ENCODE measurements at places on chromosomes 5 and 9.

DNA sequence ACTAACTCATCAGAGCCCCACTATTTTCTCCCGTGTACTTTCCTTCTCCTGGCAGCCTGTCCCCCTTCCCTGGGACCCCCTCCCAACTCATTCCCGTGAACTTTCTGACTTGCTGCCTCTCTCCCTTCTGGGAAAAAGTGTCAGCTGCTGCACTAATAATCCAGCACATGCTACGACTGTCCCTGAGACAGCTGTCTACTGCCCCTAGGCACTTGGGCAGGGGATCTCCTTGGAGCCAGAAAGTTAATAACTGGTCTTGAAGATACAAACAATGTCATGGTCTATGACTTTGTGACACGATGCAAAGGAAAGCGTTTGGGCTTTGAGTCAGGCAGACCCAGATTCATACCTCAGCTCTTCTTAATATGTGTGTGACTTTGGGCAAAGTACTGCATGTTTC is 10.1 kb upstream of the RNF183 start:
- DNase-seq, result no peak

GRCh38 chr9:80059979-80060378 is 488.2 kb downstream of the TLE4 start:
- no peak for DNase-seq

DNA sequence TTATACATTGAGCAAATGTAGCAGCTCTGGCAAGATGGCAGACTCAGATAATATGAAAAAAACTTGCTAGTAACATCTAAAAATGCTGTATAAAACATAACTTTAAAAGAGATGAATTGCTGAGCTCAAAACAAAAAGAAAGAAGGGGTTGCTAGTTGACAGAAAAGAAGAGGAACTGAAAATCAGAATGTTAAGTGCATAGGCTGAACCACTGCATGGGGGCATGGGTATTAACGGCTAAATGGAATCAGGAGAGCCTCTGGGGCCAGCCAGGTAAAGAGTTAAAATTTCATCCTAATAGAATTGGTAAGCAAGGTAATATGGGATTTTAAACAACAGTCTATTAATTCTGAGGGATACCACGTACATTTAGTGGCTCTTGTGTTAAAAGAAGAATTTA is 146.8 kb downstream of the SMC2 start:
- DNase-seq, result no peak

DNA sequence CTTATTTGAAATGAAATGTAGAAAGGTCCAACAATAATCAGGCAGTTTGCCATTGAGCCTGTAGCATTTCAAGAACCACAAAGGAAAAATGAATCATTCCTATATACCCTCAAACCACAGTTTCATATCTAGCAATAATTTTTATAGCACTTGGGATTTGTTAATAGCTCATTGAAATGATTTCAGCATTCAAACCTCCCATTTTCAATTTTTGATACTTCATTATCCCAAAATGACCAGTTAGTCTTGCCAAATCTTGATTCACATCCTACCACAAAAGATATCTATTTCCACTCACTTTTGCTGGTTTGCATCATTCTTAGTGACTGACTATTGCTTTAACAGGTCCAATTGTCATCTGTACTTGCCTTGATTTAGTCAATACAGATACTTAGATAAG is 790.1 kb downstream of the TLE1 start:
- DNase-seq, result no peak

- no peak for DNase-seq
Measured at GRCh38 chr9:131010482-131011273, 1.7 kb downstream of the LAMC3 start.

- no peak for DNase-seq
Measured at GRCh38 chr5:149865746-149866145, 78.8 kb downstream of the PDE6A start.

- DNase-seq, result no peak
Measured at GRCh38 chr9:33139421-33140228, 27.5 kb downstream of the B4GALT1 start.

GRCh38 chr9:20579524-20580314 is 42.6 kb downstream of the MLLT3 start:
- DNase-seq, result no peak

DNA sequence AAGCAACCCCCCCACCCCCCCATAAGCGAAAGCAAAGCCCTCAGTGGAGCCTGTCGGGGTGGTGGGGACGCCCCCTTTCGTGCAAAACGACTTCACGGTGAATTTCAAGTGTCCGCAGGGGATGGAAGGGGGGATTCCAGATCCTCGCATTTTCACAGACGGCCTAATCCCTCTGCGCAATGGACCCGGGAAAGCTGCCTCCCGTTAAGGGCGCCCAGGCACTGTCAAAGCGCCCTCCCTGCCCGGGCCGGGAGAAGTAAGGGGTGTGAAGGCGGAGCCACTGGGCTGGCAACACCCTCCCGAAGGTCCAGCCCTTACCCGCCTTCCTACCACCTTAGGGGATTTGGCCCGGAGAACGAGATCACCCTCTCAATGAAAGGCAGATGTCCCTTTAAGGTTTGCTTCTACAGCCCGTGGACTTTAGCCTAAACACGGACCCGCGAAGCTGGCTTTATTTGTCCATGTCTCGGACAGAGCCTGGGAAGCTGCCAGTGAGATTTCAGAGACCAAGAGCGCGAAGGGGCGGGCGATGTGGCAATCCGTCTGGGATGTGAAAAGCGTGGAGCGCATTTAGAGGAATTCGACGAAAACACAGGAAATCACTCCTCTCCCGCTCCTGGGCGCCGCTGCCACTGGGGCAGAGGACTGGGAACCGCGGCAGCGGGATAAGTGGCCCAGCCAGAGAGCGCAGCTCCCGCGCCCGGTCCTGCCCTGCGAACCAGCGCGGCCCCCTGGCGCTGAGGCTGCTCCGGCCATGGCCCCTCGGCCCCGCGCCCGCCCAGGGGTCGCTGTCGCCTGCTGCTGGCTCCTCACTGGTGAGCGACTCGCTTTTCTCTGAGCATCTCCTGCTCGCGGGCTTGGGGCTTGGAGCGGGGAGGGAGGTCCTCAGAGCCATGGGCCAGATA is at the start of the genes ITGA1 and PELO:
ITGA1 (plus strand) TSS at position 317 of the 905 bp plus-strand sequence; CDS start at position 755, 438 bp downstream.
PELO (plus strand) TSS at position 317 of the 905 bp plus-strand sequence. CDS start 12,479 bp downstream, outside the sequence.
- peak; percentile 53 for DNase-seq

DNA sequence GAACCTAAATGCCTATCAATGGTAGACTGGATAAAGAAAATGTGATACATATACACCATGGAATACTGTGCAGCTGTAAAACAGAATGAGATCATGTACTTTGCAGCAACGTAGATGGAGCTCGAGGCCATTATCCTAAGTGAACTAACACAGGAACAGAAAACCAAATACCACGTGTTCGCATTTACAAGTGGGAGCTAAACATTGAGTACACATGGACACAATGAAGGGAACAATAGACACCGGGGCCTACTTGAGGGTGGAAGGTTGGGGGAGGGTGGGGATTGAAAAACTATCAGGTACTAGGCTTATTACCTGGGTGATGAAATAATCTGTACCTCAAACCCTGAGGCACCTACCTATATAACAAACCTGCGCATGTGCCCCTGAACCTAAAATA is 22.4 kb upstream of the DEPDC1B start:
- DNase-seq, result no peak

DNA sequence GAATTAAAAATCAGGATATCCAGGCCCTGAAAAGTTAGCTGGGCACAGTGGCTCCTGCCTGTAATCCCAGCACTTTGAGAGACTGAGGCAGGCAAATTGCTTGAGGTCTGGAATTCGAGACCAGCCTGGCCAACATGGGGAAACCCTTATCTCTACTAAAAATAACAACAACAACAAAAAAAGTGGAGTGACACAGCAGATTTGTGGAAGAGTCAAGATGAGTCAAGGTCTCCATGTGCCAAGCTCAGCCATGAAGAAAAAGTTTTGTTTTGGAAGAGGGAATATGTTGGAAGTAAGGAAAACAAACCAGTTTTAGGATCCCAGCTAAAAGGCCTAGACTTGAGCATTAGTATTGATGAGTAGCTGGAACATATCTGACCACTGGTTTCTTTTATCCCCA is 14.7 kb downstream of the LRRC70 start:
- DNase-seq, result no peak

GRCh38 chr9:101966691-101967090 is 228.2 kb upstream of the GRIN3A start:
- DNase-seq, result no peak

DNA sequence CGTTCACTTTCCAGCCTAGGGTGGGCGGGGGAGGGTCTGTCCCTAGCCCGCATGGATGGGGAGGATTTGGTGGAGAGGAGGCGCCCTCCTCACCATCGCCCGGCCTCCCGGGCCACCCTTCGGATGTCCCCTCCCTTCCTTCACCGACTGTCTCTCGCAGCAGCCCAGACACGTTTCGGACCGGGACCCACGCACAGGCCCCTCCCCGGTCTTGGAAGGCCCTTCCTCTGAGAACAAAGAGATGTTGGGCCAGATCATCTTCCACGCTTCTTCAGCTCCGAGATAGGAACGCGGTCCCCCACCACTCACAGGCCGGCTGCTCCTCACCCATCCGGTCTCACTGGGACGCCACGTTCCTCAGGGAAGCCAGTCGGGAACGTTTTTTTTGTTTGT is 640 bp upstream of the DPM2 start:
- DNase-seq, result no peak

GRCh38 chr9:123948286-123948685 is 18.4 kb upstream of the DENND1A start:
- DNase-seq, result no peak

GRCh38 chr9:131348631-131349521 is 45.0 kb upstream of the PRRC2B start:
- DNase-seq, result no peak

GRCh38 chr5:41527201-41527779 is 16.9 kb upstream of the PLCXD3 start:
- DNase-seq, result peak; percentile 82

GRCh38 chr5:32309761-32310160 is 3.0 kb downstream of the MTMR12 start:
- no peak for DNase-seq

- peak; percentile 50 for DNase-seq
Measured at GRCh38 chr9:21565155-21565554, 83.0 kb upstream of the IFNE start.

GRCh38 chr5:172490514-172491461 is 36.5 kb upstream of the SH3PXD2B start:
- DNase-seq, result no peak

DNA sequence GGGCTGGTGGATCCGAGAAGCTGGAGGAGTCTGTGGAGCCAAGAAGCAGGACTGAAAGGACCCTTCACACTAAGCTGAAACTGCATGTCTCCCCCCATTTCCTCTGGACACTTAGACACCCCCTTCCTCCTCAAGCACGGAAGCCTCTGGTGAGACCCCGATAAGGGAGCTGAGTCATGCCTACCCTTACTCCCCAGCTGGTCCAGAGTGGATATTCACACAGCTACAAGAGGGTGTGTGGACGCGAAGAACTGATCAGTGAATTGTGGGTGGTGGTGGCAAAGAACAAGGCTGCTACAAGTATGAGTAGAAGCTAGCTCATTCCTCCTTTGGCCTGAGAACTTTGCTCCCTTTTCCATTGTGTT is 4.3 kb downstream of the TLN1 start:
- no peak for DNase-seq

DNA sequence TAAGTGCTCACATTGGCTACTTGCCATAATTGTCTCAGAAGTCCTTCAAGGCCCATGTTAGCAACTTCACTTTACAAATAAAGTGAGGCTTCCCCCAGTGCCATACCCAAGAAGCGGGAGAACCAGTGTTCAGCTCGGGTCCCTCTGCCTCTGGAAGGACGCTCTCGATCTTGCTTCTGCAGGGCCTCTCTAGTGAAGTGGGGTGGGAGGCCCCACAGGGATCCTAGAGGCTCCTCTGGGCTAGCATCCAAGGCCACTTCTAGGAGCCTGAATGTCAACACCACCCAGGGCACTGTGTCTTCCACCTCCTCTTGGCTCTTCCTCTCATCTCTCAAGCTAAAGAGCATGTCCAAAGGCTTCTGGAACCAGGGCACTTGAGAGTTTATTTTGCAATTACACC is 282.5 kb downstream of the GADD45G start:
- DNase-seq, result no peak

- no peak for DNase-seq
Measured at GRCh38 chr9:135521608-135522095, 412 bp downstream of the LCN1 start.

GRCh38 chr9:27117489-27118135 is 8.6 kb downstream of the TEK start:
- no peak for DNase-seq

DNA sequence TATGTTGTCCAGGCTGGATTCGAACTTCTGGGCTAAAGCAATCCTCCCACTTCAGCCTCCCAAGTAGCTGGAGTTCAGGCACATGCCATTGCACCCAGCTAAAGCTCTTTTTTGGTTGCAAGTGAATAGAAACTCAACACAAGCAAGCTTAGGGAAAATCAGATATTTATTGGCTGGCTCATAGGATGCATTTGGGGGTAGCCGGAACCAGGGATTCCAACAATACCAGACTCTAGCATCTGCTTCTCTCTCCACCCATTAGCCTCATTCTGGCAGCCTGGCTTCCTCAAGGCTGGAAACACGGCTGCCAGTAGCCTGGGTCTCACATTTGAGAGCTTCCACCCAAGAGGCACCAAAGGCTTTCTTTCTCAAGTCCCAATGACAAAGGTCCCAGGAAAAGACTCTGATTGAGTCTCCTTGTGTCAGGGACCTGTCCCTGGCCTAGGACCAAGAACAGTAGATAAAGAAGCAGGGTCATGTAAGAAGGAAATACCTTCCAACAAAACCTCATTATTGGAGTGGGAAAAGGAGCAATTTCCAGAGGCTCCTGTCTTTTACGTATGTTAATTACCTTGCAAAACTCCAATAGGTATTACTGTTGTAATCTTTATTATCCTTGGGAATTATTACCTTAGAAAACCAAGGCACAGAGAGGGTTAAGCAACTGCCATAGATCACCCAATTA is 23.0 kb upstream of the B4GALT1 start:
- no peak for DNase-seq

DNA sequence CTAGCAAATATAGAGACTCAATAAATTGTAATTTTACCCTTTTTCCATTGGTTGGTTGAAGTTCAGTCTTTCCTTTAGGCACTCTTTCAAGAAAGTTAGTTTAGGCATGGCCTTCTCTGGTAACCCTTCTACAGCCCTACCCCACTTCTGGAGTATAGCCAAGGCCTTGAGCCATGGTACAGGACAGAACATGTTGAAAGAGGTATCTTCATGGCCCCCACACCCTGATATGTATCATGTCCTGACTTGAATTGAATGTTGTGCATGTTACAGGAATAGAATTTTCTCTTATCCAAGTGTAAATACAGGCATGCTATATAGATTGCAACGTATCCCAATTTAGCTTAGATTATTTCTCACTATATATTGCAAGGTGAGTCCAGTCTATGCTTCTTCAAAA is 175.6 kb downstream of the CD180 start:
- DNase-seq, result no peak

DNA sequence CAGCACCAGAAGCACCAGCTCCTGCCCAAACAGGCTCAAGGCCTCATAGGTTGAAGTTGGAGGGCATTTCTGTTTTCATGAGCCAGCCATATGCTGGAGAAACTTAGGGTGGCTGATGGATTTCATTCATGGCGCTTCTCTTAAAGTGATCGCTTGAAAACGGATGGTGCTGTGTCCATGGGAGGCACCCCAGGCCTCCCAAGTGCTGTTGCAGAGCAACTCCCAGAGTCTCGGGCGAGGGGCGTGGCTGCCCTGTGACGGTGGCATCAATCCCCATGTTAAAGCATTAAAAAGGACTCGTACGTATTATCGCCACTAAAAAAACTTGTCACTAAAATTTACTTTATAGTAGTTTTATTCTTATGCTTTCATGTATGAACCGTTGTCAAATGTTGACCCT is 128.3 kb downstream of the MRPL36 start:
- DNase-seq, result no peak

Measured in RKO (cell line).